ENCODE measurements at places on chromosomes 13 and 19.

GRCh38 chr13:26208287-26208686, 13.8 kb downstream of the RNF6 start:
- DNase-seq = no peak

GRCh38 chr13:57829496-57829895, 198.0 kb downstream of the PCDH17 start:
- DNase-seq = no peak

DNA sequence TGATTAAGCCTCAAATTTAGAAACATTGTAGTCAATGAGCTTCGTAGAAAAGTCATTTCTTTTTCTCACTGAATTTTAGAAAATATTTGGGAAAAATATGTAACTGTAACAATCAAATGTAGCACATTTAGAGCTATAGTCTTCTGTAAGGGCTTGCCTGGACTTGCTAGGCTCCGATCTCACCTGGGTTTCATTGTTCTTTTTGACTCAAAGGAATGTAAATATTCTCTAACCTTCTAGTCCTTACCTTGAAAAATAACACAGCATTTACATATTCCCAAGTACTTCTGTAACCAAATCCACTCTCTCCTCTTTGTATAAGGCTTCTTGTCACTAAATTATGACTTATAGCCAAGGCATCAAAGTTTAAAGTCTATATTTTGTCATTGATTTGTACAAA, 2.9 kb upstream of the UFM1 start:
- DNase-seq = no peak

DNA sequence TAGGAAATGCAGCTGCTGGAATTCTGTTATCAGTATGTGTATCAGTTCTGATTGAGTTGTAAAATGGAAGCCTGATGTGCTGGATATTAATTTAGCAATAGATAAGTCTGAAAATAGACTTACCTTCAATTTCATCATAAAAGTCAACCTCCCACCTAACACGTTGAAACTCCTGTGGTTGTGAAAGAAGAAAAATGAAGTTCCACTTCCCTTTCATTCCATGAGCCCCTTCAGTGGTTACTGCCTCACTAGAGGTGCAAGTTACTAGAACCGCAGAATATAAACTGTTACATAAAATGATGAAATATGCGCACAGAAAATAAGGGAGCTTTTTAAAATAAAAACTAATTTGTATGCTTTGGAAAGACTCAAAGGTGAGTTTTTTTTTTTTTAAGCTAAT, 249.2 kb downstream of the SHISA2 start:
- no peak for DNase-seq

DNA sequence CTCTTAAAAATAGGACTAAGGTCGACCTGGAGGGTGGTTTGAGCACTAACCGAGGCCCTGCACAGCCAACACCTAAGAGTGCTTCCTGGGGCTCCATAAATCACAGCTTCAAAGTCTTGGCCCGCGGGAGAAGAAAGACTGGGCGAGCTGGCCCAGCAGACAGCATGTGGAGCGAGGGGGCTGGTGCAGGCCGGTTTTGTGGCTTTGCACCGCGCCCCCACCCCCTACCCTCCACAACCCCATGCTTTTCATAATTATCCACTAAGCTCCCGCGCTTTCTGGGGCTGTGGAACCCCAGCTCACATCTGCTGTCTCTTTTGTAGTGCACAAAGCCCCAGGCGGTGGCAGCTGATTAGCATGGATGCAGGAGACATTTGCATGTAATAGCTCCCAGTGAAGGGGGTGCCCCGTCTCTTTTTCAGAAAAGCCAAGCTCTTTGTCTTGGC, 17.1 kb downstream of the CARM1 start:
- no peak for DNase-seq

- DNase-seq = no peak
These were observed 22.3 kb upstream of the TFDP1 start for GRCh38 chr13:113562085-113562749.

DNA sequence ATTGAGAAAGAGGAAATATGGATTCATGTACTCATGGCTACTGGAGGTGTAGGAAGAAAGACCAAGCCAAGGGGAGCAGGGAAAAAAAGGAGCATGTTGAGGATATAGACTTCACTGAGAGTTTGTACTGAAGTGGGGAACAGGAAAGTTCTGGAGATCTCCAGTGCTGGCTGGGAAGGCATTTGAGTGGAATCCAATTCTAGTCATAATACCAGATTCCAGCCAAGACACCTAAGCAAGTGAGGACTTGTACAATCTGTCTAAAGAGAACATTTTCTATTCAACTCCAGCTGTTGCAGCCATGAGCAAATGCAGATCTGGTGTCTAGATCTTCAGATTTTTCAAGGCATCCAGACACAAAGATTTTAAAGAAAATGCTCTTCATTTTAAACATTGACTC, 412.5 kb downstream of the OXGR1 start:
- DNase-seq = no peak

DNA sequence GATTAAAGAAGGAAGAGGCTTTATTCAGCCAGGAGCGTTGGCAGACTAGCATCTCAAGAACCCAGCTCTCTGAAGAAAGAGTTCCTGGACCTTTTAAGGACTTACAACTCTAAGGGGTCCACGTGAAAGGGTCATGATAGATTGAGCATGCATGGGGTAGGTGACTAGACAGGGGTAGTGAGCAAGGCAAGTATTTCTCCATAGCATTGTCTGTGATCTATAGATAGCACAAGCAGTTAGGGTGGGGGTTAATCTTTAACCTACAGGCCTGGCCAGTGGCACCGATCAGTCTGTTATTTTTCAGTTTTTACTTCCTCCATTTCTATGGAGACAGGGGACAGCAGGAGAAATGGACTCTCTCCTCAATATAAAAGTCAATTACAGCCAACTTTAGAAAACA, 983.7 kb downstream of the SLITRK1 start:
- DNase-seq = no peak

GRCh38 chr13:72316716-72317115, 410.7 kb downstream of the MZT1 start:
- DNase-seq = no peak

GRCh38 chr13:101127741-101128353, 288.5 kb downstream of the NALCN start:
- no peak for DNase-seq

GRCh38 chr13:107301724-107302374, 733.9 kb upstream of the ARGLU1 start:
- no peak for DNase-seq

- DNase-seq = no peak
These were observed 13.5 kb upstream of the VWA8 start for GRCh38 chr13:41974262-41974900.

DNA sequence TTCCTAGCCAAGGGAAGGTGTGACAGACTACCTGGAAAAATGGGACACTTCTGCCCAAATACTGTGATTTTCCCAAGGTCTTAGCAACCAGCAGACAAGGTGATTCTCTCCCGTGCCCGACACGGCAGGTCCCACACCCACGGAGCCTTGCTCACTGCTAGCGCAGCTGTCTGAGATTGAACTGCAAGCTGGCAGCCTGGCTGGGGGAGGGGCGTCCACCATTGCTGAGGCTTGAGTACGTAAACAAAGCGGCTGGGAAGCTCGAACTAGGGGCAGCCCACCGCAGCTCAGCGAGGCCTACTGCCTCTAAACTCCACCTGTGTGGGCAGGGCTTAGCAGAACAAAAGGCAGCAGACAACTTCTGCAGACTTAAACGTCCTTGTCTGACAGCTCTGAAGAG, 146.2 kb downstream of the UGGT2 start:
- DNase-seq = no peak

DNA sequence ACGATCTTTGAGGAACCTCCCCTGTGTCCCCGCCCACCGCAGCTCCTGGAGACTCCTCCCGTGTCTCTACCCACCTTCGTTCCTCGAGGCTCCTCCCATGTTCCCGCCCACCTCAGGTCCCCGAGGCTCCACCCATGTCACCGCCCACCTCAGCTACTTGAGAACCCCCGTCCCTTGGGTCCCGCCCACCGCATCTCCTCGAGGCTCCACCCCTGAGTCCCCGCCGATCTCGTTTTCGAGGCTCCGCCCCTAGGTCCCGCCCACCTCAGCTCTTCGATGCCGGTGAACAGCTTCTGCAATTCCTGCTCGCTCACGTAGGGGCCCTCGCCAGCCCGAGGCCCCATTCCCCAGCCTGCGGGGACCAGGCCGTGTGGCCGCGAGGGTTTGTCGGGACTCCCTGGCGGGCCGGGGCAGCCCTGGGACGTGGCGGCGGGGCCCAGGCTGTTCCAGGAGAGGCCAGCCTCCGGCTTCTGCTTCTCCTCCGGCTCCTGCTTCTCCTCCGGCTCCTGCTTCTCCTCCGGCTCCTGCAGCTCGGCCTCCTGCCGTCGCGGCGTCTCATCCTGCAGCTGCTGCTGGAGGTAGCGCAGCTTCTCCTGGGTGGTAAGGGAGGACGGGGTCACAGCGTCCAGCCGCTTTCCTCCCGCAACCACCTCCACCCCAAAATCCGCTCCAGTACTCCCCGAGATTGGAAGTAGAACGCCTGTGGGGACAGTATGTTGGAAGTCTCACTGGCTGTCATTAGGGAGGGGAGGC, 16.7 kb downstream of the TSKS start:
- peak; percentile 63 for DNase-seq

GRCh38 chr13:31611214-31611613, 128.1 kb upstream of the RXFP2 start:
- DNase-seq = no peak

GRCh38 chr13:113023694-113024430, 54.8 kb downstream of the MCF2L start:
- DNase-seq = no peak

DNA sequence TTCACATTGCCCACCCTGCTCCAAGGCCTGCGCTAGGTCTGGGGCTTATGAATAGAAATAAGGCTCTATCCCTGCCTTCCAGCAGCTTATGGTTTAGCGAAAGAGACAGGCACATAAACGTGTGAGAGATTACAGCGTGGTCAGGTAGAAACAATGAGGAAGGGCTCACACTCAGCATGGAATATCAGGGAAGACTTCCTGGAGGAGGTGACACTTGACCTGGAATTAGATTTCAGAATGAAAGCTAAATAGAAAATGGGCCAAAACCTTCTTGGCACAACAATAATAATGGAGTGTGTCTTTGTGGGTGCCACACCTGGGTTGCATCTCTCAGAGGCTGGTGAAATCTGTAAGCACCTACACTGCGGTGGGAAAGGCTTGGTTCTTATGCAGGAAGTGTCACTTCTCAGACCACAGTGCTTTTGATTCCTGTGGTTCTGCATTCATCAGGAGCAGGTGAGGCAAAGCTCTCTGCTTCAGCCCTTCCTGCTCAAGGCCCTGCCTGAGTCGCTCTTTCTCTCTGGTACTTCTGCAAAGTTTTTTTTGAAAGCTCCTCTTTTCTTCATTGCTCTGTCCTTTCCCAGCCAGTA, 430.3 kb downstream of the ZNF536 start:
- DNase-seq = no peak

- DNase-seq = no peak
These were observed 13.0 kb upstream of the SYCN start for GRCh38 chr19:39217094-39217493.

DNA sequence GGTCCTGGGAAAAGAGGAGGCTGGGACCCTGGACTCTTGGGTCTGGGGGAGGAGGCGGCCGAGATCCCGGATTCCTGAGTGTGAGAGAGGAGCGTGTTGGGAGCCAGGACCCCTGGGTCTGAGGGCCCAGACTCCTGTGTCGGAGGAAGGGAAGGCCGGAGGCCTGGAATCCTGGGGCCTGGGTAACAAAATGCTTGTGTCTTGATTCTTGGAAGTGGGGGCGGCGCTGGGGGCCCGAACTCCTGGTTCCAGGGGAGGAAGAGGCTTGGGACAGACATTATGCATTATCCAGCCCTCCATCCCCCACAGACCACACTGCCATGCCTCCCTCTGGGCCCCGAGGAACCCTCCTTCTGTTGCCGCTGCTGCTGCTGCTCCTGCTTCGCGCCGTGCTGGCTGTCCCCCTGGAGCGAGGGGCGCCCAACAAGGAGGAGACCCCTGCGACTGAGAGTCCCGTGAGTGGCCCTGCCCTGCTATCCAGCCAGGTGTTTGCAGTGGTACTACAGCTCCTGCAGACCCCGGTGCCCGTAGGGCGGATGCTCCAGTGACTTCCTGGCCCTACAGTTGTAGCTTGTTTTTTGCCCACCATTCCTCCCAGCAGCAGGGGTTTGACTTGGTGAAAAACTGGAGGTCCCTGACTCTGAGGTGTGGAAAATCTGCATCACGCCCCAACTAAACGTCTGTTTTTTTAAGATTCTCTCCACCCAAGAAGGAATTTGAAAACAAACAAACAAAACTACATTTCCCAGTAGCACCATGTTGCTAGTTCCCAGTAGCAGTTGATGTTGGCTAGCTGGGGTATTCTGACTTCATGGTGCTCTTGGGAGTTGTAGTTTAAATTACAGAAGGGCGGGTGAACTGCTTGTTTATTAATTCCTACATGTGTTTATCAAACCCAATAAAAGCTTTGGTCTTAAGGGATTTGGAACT, 630 bp downstream of the NUCB1 start:
- no peak for DNase-seq

DNA sequence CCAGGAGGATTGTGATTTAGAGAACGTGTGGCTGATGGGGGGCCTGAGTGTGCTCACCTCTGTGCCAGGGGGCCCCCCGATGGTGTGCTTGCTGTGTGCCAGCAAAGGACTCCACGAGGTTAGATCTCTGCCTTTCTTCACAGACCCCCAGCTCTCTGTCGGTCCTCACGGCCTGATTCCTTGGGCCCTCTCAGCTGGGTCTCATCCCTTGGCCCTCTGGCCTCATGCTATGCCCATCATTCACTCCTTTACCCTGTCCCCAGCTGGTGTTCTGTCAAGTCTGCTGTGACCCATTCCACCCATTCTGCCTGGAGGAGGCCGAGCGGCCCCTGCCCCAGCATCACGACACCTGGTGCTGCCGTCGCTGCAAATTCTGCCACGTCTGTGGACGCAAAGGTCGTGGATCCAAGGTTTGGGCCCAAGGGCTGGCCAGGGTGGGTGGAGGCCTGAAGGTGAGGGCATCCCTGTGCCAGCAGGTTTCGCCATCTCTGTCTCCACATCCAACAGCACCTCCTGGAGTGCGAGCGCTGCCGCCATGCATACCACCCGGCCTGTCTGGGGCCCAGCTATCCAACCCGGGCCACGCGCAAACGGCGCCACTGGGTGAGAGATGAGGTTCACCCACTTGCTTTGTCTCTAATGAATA, 7.5 kb downstream of the KMT2B start:
- no peak for DNase-seq

- no peak for DNase-seq
These were observed 671.0 kb downstream of the SLITRK1 start for GRCh38 chr13:83211301-83211700.

DNA sequence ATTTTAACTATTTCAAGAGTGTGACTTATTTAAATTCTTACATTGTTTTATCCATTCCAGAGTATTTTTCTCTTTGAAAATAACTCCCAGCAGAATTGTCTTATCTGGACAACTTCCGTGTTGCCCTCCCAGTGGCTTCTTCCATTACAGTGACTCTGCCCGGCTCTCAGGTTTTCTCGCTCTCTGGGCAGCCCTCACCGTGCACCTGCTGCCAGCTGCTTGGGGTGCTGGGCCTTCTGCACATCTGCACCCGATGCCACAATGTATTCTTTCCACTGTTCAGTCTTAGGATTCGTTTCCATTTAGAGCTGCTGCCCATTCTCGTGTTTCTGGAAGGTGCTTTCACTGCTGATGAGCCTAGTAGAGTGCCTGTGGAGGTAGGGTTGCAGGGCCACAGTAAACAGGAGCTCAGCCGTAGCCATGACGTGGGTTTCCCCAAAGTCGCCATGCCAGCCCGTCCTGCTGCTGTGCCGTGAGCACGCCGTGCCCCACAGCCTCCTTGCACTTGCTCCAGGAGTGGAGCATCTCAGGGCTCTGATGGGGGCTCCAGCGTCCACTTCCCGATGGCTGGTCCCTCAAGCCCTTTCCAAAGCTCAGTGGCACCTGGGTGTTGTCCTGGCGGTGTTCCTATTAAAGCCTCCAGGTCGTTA, 46.1 kb upstream of the DCUN1D2 start:
- DNase-seq = no peak
